Progenitor cell of endocrine pancreas (in vitro differentiated cells): ENCODE measurements at places on chromosomes 12 and 14. TPM values are rescaled to one million over a fixed set of nuclear protein-coding genes. Genes with fewer than 3 reads are reported as not detected.
A peak's percentile ranks its signal among the peaks of the same experiment; 100 is the strongest.

DNA sequence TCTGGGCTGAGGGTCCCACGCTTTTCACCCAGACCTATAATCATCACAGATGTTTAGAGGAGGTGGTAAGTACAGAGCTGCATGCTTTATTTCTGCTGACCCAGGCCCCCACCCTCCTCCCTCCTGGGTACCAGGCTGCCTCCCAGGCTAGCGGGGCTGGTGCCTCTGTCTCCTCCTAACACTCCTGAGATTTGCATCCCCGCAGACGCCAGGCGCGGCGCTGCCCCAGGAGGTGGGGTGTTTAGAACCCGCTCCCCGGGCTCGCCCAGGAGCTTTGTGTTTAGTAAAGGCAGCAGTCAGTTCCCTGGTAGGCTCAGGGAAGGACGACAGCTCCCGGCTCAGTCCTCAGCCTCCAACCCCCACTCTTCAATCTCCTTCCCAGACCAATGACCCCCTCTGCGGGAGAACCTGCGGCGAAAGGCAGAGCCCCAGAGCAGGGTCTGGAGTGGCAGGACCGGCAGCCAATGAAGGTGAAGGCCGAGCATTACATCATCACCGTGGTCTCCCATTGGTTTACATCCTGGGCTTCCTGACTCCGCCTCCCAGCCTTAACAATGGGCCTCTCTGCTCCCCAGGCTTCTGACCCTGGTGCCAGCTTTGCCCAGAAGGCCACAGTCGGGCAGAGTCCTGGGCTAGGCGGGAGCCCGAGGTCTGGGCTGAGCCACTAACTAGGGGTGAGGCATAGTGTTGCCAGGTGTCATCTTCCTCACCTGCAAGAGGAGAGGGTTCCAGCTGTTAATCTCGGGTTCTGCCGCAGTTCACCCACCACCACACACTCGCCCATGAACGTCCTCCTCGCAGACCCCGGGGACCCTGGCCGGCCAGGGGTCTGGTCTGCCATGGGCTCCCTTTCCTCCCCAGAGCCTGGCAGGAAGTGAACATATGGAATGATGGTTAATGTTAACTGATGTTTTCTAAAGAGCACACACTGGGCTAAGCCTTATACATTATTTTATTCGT lies 57.5 kb downstream of the CALM1 start:
- DNase-seq: peak; percentile 81

DNA sequence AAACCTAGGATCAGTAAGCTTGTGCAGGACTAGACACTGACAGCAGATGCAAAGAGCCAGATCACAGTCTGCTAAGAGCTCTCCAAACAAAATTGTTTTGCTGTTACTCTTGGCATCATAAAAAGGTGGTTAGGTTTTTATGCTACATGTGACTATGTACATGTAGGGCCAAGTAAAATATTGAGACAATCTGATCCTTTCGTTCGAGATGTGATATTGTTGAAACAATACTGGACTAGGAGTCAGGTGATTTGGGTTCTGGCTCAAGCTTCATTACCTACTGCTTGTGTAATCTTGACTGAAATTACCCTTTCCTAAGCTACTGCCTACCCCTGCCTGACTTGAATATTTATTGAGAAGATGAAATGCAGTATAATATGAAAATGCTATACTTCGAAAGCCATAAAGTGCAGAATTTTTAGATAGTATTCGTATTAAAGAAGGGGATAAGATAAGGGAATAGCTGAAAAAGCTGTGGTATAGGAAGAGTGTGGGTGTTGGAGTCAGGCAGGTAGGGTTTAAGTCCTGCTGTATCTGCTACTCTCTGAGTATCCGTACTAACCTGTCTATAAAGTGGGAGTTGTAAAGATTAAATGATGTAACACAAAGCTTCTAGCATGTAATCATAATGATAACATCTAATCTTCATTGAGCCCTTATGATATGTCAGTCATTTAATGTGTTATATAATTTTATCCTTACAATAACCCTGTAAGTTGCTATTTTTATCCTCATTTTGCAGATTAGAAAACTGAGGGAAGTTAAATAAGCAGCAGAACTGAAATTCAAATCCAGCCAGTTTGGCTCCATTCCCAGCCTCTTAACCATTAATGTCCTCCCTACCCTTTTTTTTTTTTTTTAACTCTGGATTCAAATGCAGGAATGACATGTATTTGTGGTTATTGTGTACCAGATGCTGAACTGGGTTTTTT lies 38.6 kb upstream of the ATF1 start:
- DNase-seq: no peak

PCED1B gene
- total RNA-seq: 0.91 and 1.1 TPM in 2 replicates

GRCh38 chr14:92677087-92677668 lies 71.2 kb downstream of the LGMN start:
- no peak for DNase-seq

GRCh38 chr12:90921536-90921935 lies 33.4 kb downstream of the CCER1 start:
- no peak for DNase-seq

GRCh38 chr12:124566161-124566996 lies 1.0 kb downstream of the NCOR2 start:
- DNase-seq: peak; percentile 60

DNA sequence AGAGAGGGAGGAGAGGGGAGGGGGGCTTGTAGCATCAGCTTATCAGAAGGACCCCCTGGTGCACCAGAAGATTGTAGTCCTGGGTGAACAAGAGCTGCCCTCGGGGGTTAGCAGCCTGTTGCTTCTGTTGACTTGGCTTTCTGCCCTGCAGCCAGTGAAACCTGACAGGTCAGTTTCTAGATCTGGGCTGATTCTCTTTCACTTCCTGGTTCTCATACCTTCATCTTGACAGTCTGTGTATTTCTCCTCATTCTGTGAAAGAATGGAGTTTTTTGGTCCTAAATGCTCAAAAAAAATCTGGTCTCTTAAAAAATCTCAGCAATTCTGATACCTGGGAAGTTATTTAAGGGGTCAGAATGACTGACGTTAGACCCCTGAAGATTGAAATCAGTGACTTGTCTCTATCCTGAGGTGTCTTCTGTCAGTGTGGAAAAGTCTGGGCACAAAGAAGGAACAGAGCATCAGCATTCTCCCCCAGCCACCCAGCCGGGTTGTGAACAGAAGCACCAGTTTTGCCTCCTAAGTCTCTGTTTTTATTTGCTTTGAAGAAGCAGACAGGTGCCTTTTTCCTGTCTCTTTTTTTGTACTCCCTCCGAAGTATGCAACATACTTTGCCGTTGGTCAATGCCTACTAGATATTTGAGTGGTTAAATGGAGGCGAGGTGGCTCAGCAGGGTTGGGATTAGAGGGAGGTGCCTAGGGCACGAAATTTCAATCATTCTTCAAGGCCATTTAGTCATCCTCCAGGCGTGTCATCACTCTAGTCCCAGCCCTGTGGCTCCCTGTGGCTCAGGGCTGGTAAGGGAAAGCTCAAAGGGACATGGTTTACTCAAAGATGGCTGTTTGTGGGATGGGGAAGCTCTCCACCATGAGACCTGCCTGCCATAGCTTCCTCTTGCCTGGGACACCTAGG lies 24.0 kb downstream of the TTC9 start:
- no peak for DNase-seq

ACVRL1 gene
- total RNA-seq: 0.18 TPM in 1 of 2 replicates, not detected in the other

DNA sequence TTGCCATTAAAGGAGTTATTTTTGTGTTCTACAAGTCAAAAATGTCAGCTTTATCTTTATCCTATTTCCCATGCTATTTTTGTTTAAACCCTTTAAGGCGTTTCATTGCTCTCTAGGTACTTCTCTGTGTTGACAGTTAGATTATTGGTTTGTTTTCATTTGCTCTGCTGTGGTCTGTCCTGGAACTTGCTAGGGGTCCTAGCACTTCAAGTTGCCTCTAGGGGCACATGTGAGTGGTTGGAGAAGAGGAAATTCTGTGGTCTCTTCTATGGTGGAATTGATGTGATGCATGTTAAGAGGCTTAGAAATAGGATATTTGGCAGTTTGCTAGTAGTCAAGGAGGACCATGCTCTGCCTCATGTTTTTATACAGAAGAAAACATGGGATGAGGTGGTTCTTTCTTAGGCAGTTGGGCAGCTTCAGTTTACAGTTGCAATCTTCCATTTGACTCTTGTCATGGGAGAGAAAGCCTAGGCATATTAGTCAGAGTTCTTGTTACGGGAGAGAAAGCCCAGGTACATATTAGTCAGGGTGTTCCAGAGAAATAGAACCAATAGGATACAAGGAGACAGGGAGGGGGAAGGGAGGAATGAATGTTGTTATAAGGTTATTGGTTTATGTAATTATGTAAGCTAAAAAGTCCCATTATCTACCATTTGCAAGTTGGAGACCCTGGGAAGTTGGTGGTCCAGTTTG lies 14.4 kb downstream of the TTLL5 start:
- no peak for DNase-seq

CDKN1B gene
- 36.7 and 40.8 TPM in 2 replicates for total RNA-seq

DNA sequence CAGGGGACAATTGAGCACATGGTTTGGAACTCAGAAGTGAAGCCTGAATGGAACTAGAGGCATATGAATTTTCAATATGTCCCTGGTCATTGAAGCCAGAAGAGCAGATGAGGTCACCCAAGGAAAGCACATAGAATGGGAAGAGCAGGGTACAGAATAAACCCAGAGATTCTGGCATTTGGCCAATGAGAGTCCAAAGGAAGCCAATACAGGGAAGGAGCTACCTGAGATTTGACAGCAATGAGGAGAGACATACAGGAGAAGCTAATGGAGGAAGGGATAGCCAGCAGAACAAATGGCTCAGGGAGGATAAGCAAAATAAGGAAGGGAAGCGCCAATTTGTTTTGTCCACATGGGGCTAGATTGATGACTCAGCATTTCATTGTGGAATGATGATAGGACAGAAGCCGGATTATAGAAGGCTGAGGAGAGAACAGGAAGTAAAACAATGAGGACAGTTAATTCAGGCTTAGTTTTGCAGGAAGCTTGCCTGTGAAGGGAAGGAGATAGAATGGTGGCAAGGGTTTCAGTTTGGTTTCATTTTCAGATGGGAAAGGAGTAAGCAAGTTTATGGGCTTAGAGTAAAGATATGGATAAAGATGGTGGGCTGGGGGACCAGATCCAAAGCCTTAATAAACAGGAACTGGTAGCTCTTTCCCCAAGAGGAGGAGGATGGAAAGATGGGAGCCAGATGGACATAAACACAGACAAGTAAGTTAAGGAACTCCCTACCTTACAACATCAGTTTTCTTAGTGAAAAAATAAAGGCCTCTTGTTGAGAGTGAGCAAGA lies 3.2 kb upstream of the SPTSSA start:
- DNase-seq: no peak

DNA sequence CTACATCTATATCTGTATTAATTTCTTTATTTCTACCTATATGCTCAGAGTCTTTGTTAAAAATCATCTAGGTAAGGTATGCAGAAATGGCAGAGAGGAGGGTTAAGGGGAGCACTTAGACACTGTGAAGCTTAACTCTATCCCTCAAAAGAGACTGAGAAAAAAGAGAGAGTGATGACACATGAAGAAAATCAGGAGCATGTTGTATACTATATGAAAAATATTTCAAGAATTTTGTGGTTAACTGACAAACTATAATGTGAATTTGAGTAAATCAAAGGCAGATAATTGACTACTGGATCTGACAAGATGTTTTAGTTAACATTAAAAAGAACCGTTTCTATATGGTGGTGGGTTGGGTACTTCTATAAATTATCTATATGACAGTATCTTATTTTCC lies 1814.2 kb upstream of the SEL1L start:
- no peak for DNase-seq

- DNase-seq: no peak
Observed at GRCh38 chr14:103561381-103562178, 877 bp downstream of the BAG5 start.

GRCh38 chr12:112087851-112088250 lies 20.7 kb downstream of the NAA25 start:
- no peak for DNase-seq

POTEG gene
- not detected in 2 replicates for total RNA-seq

DNA sequence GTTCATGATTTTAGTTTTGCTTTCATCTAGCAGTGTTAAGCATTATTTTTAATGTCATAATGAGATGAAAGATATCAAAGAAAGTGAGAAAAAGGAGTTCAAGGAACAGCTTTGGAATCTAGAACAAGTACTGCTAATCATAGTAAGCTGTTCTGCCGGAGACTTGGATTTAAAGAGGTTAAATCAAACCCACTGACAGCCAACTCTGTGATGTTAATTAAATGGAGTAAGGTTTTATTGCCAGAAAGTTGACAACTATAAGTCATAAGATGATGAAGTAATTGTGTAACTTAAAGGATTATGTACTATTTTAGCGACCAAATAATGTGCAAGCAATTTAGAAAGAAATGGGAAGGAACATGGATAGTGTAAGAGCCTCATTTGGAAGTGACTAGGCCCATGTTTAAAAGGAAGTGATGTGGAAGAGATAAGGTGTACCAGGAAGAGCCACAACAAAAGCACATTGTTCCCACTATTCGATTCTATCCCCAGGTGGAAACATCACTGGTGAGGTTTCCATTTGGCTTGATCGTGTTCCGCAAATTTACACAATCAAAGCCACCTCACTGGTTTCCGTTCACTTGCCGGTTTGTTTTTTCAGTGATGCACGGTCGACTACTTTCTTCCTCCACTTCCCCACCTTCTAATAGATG lies 388.5 kb downstream of the PAWR start:
- no peak for DNase-seq

GRCh38 chr12:4794491-4794890 lies 74.3 kb downstream of the GALNT8 start:
- no peak for DNase-seq

KRT7 gene
- 11.6 and 18.2 TPM in 2 replicates for total RNA-seq

- DNase-seq: no peak
Observed at GRCh38 chr14:26252176-26252575, 345.7 kb downstream of the NOVA1 start.

DNA sequence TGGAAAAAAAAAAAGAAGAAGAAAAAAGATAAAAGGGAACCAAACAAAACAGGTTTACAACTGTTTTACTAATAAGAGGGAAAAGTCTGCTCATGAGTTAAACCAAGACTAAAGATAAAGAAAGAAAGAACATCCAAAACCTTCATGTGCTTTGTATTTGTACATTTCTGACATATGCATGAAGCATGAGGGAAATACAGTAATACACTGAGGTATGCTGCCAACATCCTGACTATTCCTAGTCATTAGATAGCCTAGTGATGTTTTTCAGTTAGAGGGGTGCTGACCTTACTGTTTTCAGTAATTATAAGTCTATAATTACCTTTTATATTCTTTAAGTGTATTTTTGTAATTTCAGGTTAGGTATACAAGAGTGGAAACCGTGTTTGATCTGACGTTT lies 793.3 kb downstream of the DIO2 start:
- no peak for DNase-seq

OTOGL gene
- 0.11 and 0.31 TPM in 2 replicates for total RNA-seq

- DNase-seq: no peak
Observed at GRCh38 chr12:105018776-105019175, 32.7 kb downstream of the NOPCHAP1 start.
